ENCODE measurements at places on chromosomes 2 and 18. TPM values are rescaled to one million over a fixed set of nuclear protein-coding genes. Genes with fewer than 3 reads are reported as not detected.

Gene C1QL2
- total RNA-seq: 0.30 TPM

Gene MTHFD2
- total RNA-seq: 21.2 TPM

DNA sequence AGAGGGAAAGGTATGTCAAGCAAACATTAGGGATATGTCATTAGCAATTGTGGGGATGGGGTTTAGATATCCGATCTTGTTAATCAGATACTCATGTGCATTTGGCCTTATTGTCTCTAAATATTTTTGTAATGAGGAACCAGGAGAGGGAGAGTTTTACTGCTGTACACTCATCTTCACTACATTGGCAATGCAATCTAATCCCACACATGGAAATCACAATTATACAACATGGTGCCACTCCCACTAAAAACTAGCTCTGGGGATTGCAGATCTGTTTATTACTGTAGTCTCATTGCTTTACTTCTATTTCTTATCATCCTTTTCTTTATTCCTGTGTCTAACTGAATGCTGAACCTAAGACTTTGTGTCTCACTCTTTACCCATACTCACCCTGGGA is 39.6 kb upstream of the KCNJ3 start:
- DNase-seq: no peak
- H3K27me3 ChIP-seq: no peaks in the 10 kb centered on the region
- H3K27ac ChIP-seq: no peak overlapping the region
- H3K36me3 ChIP-seq: no peaks in the 10 kb centered on the region

Gene DNAJC27
- 11.3 TPM for total RNA-seq

GRCh38 chr18:47936952-47937351 is 6.5 kb upstream of the SMAD2 start:
- H3K4me3 ChIP-seq: no peak overlapping the region
- no peaks in the 10 kb centered on the region for H3K27me3 ChIP-seq
- H3K4me1 ChIP-seq: no peaks in the 10 kb centered on the region
- H3K36me3 ChIP-seq: no peaks in the 10 kb centered on the region
- H3K27ac ChIP-seq: no peak overlapping the region

DNA sequence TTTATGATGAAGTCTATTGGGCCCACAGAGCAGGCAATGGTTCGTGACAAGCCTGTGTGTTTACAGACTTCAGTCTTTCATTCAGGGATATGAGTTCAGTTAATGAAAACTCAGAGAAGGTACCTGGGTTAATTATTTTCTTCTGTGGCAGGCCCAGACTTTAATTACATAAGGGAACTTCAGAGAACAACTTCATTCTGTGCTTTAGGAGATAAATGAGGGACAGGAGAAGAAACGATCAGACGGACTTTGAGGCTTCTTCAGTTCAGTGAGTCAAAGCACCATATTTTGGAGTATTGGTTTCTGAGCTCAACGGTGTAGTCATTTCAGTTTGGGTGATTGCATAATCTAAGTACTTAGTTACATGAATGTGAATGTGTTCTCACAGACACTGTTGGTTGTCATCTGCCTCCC is 203.0 kb upstream of the KCNJ3 start:
- H3K27ac ChIP-seq: no peak overlapping the region
- no peaks in the 10 kb centered on the region for H3K27me3 ChIP-seq
- H3K36me3 ChIP-seq: no peaks in the 10 kb centered on the region
- DNase-seq: no peak
- H3K4me3 ChIP-seq: no peak overlapping the region

GRCh38 chr18:6718267-6718666 is 11.2 kb upstream of the ARHGAP28 start:
- no peak overlapping the region for H3K27ac ChIP-seq
- DNase-seq: no peak
- no peaks in the 10 kb centered on the region for H3K4me1 ChIP-seq
- H3K27me3 ChIP-seq: no peaks in the 10 kb centered on the region
- H3K4me3 ChIP-seq: no peak overlapping the region

All from cardiac muscle cell (in vitro differentiated cells and primary cell).